Fibroblast of the aortic adventitia (primary cell): ENCODE measurements at places on chromosomes 7 and 10. TPM values are rescaled to one million over a fixed set of nuclear protein-coding genes. Genes with fewer than 3 reads are reported as not detected.

Gene MYL7
- not detected in 2 replicates for total RNA-seq

Gene FAM171A1
- 32.9 and 43.6 TPM in 2 replicates for total RNA-seq

Gene AFAP1L2
- total RNA-seq: 0.18 TPM in 1 of 2 replicates, not detected in the other

Gene SLC13A1
- not detected in 2 replicates for total RNA-seq

Gene SUN3
- total RNA-seq: not detected in 2 replicates

Gene ARMH3
- total RNA-seq: 13.6 and 25.3 TPM in 2 replicates

Gene ZFYVE27
- 14.1 and 20.4 TPM in 2 replicates for total RNA-seq

Gene PNLIPRP1
- total RNA-seq: not detected in 2 replicates

Gene HTR5A
- not detected in 2 replicates for total RNA-seq

Gene GRID2IP
- not detected in 2 replicates for total RNA-seq

Gene TM9SF3
- total RNA-seq: 73.8 and 120 TPM in 2 replicates

Gene UTF1
- not detected in 2 replicates for total RNA-seq

Gene GIMAP8
- 0.09 and 0.16 TPM in 2 replicates for total RNA-seq

Gene CLCN1
- total RNA-seq: 0.16 TPM in 1 of 2 replicates, not detected in the other

Gene MORN4
- total RNA-seq: 6.5 and 10.1 TPM in 2 replicates

Gene CACNB2
- total RNA-seq: 0.82 and 2.1 TPM in 2 replicates

Gene CCNY
- 19.4 and 55.4 TPM in 2 replicates for total RNA-seq

Gene FEZF1
- not detected in 2 replicates for total RNA-seq

Gene LGI1
- total RNA-seq: 0.16 and 0.18 TPM in 2 replicates

Gene PTF1A
- not detected in 2 replicates for total RNA-seq

Gene CPVL
- total RNA-seq: 0.54 and 3.2 TPM in 2 replicates

Gene CCDC172
- not detected in 2 replicates for total RNA-seq

Gene PON1
- total RNA-seq: not detected in 2 replicates

Gene NODAL
- total RNA-seq: not detected in 2 replicates

Gene MYO1G
- total RNA-seq: 0.09 TPM in 1 of 2 replicates, not detected in the other

Gene PRPS1L1
- not detected in 2 replicates for total RNA-seq

Gene LRRC18
- not detected in 2 replicates for total RNA-seq

Gene AUTS2
- 10.7 and 33.4 TPM in 2 replicates for total RNA-seq

Gene MYH16
- not detected in 2 replicates for total RNA-seq

Gene KAZALD1
- total RNA-seq: 62.4 and 71.5 TPM in 2 replicates

Gene GNGT1
- not detected in 2 replicates for total RNA-seq

Gene AKR1C4
- not detected in 2 replicates for total RNA-seq

Gene TAC1
- total RNA-seq: not detected in 2 replicates

Gene PALD1
- 0.16 and 0.18 TPM in 2 replicates for total RNA-seq

Gene NACAD
- total RNA-seq: 3.6 and 5.5 TPM in 2 replicates

Gene PNLIPRP3
- not detected in 2 replicates for total RNA-seq

Gene LIPJ
- total RNA-seq: 0.09 TPM in 1 of 2 replicates, not detected in the other

Gene SPDYE16
- total RNA-seq: 0.09 and 0.33 TPM in 2 replicates

Gene PLCE1
- total RNA-seq: 4.2 and 8.9 TPM in 2 replicates

Gene PPP1R9A
- 0.45 and 0.49 TPM in 2 replicates for total RNA-seq

Gene SH2B2
- total RNA-seq: 2.0 and 4.9 TPM in 2 replicates

Gene NEBL
- 0.09 and 4.3 TPM in 2 replicates for total RNA-seq

Gene NFKB2
- 9.0 and 16.2 TPM in 2 replicates for total RNA-seq

Gene NYAP1
- total RNA-seq: 0.81 and 5.6 TPM in 2 replicates

Gene ELN
- 22.3 and 101 TPM in 2 replicates for total RNA-seq

Gene EPDR1
- 27.8 and 47.9 TPM in 2 replicates for total RNA-seq

Gene ZPBP
- not detected in 2 replicates for total RNA-seq

Gene COMTD1
- 7.0 and 16.3 TPM in 2 replicates for total RNA-seq

Gene RPP38
- 10.7 and 11.4 TPM in 2 replicates for total RNA-seq

Gene TUBB8
- not detected in 2 replicates for total RNA-seq

Gene MYPN
- total RNA-seq: 0.08 and 1.7 TPM in 2 replicates
